ENCODE measurements at places on chromosomes 2 and 18.

DNA sequence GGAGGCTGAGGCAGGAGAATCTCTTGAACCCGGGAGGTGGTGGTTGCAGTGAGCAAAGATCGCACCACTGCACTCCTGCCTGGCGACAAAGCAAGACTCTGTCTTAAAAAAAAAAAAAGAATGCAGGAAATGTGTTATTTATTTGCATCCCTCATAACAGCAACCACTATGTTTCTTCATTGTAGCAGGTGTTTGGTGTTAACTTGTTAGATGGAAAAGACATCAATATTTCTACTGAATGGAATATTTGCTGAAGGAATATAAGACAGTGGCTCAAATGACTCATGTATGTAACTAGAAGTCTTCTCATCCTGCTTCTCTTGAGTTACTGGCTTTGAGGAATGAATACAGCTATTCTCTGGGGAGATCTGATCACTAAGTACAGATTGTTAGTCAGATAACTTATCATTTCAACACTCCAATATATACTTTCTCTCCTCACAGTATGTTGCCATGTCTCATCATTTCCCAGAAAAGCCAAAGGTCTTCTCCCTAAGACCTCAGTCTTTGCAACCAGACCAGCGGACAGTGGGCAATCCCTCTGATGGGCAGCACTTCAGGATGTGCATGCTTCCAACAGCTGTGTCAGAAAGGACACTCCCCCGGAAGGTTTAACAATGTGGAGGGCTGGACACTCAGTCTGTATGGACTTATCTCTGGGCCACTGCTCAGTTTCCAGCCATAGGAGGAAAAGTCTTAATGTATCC, 104.4 kb upstream of the STK17B start:
- no peak for DNase-seq

DNA sequence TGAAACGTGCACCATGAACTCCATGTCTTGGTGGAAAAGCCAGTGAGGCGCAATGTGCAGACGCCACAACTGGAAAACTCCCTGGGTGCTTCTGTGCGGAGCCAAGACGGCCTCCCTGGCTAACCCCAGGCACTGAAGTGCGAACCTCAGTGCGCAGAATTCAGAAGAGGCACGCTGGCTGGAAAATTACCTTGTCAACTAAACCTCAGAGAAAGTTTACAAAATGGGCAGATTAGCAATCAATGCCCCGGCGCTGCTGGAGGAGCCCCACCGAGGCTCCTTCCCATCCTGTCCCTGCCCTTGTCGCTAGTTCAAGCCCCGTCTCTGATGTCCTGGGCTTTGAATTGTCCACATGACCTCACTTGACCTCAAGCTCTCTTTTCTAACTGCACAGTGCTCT, 22.2 kb downstream of the SNORC start:
- DNase-seq, result no peak

GRCh38 chr2:232482301-232483238, 5.1 kb downstream of the ECEL1 start:
- no peak for DNase-seq

GRCh38 chr2:33497221-33497650, 20.8 kb downstream of the RASGRP3 start:
- DNase-seq, result no peak

DNA sequence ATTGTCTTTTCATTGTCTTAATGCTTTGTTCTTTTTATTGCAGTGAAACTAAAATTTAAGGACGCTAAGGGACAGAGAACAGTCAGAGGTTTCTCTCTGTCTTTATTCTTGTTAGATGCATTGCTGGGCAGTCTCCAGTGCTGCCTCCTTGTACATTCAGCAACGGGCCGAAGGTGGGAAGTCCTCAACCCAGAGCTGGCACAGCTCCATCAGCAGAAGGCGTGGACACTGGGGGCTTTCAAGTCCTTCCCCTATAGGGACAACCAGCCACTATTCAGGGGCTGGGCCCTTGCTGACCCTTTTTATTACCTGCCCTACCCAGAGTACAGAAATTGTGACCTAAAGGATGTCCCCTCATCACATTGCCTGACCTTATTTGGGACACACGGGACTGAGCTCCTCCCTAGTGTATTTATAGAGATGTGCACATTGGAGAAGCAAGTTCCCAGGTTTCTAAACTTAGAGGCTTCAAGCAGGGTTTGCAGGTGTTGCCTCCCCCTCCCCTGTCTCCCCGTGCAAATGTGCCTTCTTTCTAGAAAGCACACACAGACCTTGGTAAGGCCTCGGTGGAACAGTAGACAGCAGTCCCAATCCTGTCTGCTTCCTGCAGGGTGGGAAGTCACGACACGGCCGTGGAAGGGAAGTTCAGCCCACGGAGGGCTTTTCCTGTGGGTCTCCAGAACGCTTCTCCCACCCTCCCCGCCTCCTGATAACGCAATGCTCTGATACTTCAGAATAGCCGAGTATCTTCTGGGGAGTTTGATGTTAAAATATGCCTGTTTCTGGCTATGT, 68.2 kb downstream of the ZCCHC2 start:
- DNase-seq, result no peak

GRCh38 chr18:9101730-9102507, 580 bp upstream of the NDUFV2 start:
- DNase-seq, result no peak

- DNase-seq, result no peak
These were observed 23.7 kb upstream of the MYO5B start for GRCh38 chr18:50218432-50219197.

DNA sequence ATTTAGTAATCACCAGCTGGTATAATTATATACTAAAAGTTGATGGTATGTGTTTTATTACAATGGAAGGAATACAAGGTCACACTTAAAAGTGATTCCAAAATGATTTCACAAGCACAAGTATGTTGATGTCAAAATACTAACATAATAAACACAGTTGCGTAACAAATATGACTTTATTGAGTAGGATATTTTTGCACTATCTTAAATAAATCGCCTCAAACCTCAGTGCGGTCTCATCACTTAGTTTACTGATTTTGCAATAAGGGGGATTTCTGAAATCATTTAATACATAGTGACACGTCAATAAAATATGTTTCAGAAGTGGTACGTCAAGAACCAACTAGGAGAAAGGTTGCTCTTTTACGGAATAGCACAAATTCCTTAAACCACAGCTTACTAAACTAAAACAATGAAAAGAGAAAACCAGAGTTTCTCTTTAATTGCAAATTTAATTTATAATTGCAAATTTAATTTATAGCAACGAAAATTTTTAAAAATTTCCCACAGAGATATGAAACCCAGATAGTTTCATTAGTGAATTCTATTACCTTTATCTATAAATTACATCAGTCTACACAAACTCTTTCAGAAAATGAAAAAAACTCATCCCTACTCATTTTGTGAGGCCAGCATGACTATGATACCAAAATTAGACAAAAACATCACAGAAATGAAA, 304.0 kb upstream of the REG3G start:
- no peak for DNase-seq

- DNase-seq, result no peak
These were observed 43.1 kb downstream of the RMP24 start for GRCh38 chr18:36015629-36016028.

DNA sequence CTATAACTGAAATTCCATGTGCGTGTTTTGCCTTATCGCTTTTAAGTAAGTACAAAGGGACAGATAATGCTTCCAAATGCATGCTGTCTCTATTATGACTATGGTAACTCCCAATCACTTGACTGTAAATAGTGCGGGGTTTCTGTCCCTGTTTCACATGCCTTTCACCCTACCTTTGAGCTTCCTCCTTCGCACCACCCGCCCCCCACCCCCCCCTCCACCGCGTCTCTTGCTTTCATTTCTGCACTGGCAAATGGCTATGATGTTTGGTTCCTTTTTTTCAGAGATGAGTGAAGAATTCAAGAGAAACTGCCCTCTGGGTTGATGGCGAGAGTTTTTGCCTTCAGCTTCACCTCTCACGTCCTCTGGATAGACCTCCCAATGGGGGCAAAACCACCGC, 25.0 kb upstream of the SPP2 start:
- no peak for DNase-seq

Data from stimulated activated CD8-positive, alpha-beta memory T cell treated with anti-CD3 and anti-CD28 coated beads, Interleukin-4, amount 100 ng/mL, for 1 hour (primary cell).